ENCODE measurements at places on chromosomes 16 and 17. TPM values are rescaled to one million over a fixed set of nuclear protein-coding genes. Genes with fewer than 3 reads are reported as not detected.
A peak's percentile ranks its signal among the peaks of the same experiment; 100 is the strongest.

Gene TCAP
- total RNA-seq = 1.4 TPM

Gene SOCS3
- total RNA-seq = 36.8 TPM

Gene PRR15L
- total RNA-seq = not detected

Gene SOX8
- total RNA-seq = 0.07 TPM

Gene KCNH4
- 1.8 TPM for total RNA-seq

Gene CDH3
- total RNA-seq = 0.09 TPM

Gene DHRS7C
- not detected for total RNA-seq

Gene CNTNAP1
- 1.5 TPM for total RNA-seq

Gene ZNF785
- 11.6 TPM for total RNA-seq

Gene NDRG4
- 0.85 TPM for total RNA-seq

DNA sequence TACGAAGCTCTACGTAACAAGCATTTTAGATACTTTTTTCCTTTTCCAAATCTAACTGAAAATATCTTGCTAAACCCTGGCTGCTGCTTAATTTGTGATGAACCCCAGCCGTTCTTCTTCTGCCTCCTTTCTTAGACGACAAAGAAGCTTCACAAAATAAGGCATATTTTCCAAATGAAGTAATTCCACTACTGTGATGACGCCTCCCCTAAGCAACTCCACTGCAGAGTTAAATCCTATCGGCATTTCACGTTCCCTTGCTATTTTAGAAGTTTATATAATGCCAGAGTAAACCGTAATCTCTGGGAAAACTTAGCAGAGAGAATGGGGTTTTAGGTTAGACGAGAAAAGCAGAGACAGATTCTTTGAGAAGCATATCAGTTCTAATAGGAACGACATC lies 683.1 kb upstream of the SALL1 start:
- no peaks in the 10 kb centered on the region for H3K36me3 ChIP-seq
- no peaks in the 10 kb centered on the region for H3K4me1 ChIP-seq
- no peaks in the 10 kb centered on the region for H3K27me3 ChIP-seq
- H3K4me3 ChIP-seq = no peak overlapping the region

DNA sequence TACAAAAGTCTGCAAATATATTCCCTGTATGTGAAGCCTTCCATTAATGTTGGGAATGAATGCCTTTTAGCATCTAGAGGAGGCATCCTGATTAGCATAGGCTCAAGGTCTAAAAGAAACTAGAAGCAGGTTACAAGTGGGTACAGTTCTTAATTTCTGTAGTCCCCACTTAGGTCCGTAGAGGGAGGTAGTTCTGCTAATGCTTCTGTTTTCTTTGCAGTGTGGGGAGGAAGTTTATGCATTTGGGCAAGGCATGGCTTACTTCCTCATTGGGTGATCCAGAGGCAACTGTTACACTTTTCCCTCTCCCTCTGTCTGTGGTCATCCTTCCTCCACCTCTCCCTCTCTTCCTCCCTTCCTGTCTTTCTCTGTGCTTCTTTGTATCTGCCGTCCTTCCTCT lies 108.4 kb upstream of the ZKSCAN2 start:
- H3K27me3 ChIP-seq = no peaks in the 10 kb centered on the region
- no peaks in the 10 kb centered on the region for H3K4me1 ChIP-seq
- DNase-seq = no peak
- H3K4me3 ChIP-seq = no peak overlapping the region
- H3K27ac ChIP-seq = no peak overlapping the region
- no peaks in the 10 kb centered on the region for H3K36me3 ChIP-seq

DNA sequence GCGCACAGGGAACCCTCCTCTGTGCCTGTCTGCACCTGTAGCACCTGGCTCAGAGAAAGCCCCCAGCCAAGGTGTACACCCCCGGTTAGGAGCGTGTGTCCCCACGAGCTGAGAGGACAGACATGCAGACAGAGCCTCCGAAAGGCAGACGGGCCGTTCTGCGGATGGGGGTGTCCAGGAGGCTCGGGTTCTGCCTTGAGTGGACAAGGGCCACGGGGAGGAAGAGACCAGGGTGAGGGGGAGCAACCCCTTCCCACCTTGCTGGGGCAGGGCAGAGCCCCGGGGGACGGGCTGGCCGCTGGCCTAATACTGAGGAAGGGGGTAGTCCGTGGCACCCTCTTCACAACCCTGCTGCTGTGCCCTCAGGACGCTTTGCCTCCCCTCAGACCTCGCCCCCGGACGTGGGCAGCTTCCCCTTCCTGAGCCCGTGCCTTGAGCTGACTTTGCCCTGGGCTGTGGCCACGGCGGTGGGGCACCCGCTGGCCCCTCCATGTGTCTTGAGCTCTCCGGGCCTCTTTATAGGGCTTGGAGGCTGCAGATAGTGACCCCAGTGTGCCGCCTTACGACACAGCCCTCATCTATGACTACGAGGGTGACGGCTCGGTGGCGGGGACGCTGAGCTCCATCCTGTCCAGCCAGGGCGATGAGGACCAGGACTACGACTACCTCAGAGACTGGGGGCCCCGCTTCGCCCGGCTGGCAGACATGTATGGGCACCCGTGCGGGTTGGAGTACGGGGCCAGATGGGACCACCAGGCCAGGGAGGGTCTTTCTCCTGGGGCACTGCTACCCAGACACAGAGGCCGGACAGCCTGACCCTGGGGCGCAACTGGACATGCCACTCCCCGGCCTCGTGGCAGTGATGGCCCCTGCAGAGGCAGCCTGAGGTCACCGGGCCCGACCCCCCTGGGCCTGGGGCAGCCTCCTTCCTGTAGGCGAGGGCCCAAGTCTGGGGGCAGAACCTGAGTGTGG lies 5.7 kb downstream of the SLC22A31 start:
- H3K36me3 ChIP-seq = no peaks in the 10 kb centered on the region
- no peaks in the 10 kb centered on the region for H3K4me1 ChIP-seq
- DNase-seq = no peak
- peaks cover 14% of the 10 kb centered on the region for H3K27me3 ChIP-seq
- H3K4me3 ChIP-seq = no peak overlapping the region

DNA sequence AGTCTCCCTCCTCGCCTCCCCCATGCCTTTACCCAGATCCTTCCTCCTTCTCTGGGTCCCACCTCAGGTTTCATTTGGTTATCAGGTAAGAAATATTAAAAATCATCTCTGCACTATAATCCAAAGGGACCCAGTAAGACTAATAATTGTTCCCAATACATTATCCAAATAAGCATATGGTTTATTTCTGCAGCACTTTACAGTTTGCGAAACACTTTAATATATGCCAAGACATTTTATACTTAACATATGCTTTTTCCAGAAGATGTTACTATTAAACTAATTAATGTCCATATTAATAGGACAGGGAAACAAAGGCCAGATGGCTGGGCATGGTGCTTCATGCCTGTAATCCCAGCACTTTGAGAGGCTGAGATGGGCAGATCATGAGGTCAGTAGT lies 33.3 kb downstream of the CD300LF start:
- H3K27ac ChIP-seq = no peak overlapping the region
- H3K4me1 ChIP-seq = no peaks in the 10 kb centered on the region
- no peak overlapping the region for H3K4me3 ChIP-seq
- H3K27me3 ChIP-seq = peaks cover 35% of the 10 kb centered on the region

DNA sequence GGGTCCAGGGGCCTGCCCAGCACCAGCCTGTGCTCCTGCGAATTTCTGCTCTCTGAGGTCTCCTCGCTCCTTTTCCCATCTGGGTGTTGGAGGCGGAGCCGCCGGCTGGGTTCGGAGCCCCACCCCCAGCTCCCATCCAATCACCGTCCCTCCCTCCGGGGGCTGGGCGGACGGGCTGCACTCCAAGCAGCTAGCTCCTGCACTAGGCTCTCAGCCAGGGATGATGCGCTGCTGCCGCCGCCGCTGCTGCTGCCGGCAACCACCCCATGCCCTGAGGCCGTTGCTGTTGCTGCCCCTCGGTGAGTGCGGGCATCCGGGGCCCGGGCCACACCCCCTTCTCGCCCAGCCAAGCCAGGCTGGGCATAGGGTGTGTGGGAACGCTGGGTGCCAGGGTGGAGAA lies at the start of gene NRN1L:
Gene NRN1L, plus strand, starts transcription at position 202 of the 400 bp plus-strand sequence. Its CDS starts 19 bp downstream, at position 221.
- no peaks in the 10 kb centered on the region for H3K27me3 ChIP-seq
- H3K27ac ChIP-seq = no peak within 1 kb of the TSS
- DNase-seq = peak; percentile 95
- H3K4me1 ChIP-seq = peaks cover 40% of the 10 kb centered on the region
- H3K36me3 ChIP-seq = peaks cover 55% of the 10 kb centered on the region
- no peak within 1 kb of the TSS for H3K4me3 ChIP-seq

- DNase-seq = no peak
- H3K4me1 ChIP-seq = no peaks in the 10 kb centered on the region
- no peak overlapping the region for H3K27ac ChIP-seq
- H3K27me3 ChIP-seq = no peaks in the 10 kb centered on the region
- H3K36me3 ChIP-seq = no peaks in the 10 kb centered on the region
Observed at GRCh38 chr16:74094514-74094913, 202.1 kb upstream of the PSMD7 start.

DNA sequence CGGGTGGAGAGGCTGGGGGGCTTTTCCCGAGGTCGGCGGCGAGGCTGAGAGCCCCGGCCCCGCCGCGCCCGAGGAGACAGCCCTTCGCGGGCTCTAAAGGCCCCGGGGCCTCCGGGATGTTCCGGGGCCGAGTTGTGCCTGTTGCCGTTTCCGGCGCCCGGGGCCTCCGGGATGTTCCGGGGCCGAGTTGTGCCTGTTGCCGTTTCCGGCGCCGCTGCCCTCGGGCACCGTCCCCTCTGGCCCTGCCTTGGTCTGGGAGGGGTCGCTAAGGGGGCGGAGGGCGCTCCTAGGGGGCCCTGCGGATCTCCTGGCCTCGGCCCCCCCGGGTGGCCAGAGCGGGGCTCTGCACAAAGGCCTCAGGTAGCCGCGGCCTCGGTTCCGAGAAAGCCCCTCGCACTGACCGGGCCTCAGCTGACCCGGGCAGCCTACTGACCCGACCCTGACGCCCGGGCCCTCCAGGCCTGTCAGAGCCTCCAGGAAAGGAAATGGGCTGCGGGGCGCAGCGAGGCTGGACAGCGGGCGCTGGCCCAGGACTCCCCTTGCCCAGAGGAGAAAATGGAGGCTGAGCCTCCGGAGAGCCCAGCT lies 24.2 kb downstream of the ACTG1 start:
- DNase-seq = no peak
- H3K4me1 ChIP-seq = peaks cover 61% of the 10 kb centered on the region
- peak overlapping the region; percentile 94 for H3K27ac ChIP-seq
- H3K27me3 ChIP-seq = no peaks in the 10 kb centered on the region
- H3K36me3 ChIP-seq = no peaks in the 10 kb centered on the region

GRCh38 chr17:37450112-37450511 lies 39.6 kb upstream of the DUSP14 start:
- H3K36me3 ChIP-seq = peaks cover 46% of the 10 kb centered on the region
- no peak for DNase-seq
- no peak overlapping the region for H3K27ac ChIP-seq
- no peaks in the 10 kb centered on the region for H3K4me1 ChIP-seq

- H3K4me3 ChIP-seq = no peak overlapping the region
- no peaks in the 10 kb centered on the region for H3K36me3 ChIP-seq
- DNase-seq = peak; percentile 24
- H3K27me3 ChIP-seq = no peaks in the 10 kb centered on the region
- no peak overlapping the region for H3K27ac ChIP-seq
- H3K4me1 ChIP-seq = no peaks in the 10 kb centered on the region
Observed at GRCh38 chr17:68176718-68177117, 71.1 kb upstream of the AMZ2 start.

- no peaks in the 10 kb centered on the region for H3K4me1 ChIP-seq
- peaks cover 38% of the 10 kb centered on the region for H3K36me3 ChIP-seq
- no peaks in the 10 kb centered on the region for H3K27me3 ChIP-seq
- DNase-seq = no peak
- H3K27ac ChIP-seq = no peak overlapping the region
Observed at GRCh38 chr17:67171560-67171959, 73.4 kb downstream of the HELZ start.

DNA sequence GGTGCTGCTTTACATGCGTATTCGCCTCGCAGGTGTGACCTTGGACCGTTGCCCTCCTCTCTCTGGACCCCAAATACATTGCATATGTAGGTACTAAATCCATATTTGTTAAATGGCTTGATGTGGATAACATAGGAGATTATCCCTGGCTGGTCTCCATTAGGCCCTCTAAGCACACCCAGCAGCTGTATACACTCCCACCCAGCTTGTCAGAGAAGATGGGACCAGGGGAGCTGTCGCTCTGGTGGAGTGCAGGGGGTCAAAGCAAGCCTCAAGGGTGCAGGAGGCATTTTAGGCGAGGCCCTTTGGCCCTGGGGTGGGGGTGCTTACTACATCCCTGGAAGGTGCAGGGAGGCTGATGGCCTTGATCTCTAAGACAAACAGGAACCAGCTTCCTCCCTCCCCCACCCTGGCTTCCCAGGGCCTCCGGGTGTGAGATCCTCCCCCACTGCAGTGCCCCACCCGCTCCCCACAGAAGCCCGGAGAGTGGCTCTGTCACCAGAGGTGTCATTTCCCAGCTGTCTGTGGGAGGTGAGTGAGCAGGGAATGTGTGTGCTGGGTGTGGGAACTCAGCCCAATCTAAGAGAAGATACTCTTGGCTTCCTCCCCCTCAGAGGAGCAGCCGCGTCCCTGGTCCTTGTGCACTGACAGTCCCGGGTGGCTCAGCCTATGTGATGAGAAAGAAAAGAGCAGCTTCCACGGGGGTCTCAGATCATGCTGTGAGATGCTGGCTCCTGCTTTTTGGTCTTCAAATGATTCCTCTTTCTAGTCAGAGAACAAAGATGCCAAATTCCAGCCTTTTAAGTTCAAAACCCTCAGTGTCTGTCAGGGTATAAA lies 1.4 kb upstream of the VAMP2 start:
- DNase-seq = peak; percentile 85
- H3K27me3 ChIP-seq = no peaks in the 10 kb centered on the region
- H3K36me3 ChIP-seq = peaks cover 24% of the 10 kb centered on the region
- H3K27ac ChIP-seq = peak overlapping the region; percentile 87
- no peak overlapping the region for H3K4me3 ChIP-seq
- peaks cover 41% of the 10 kb centered on the region for H3K4me1 ChIP-seq

DNA sequence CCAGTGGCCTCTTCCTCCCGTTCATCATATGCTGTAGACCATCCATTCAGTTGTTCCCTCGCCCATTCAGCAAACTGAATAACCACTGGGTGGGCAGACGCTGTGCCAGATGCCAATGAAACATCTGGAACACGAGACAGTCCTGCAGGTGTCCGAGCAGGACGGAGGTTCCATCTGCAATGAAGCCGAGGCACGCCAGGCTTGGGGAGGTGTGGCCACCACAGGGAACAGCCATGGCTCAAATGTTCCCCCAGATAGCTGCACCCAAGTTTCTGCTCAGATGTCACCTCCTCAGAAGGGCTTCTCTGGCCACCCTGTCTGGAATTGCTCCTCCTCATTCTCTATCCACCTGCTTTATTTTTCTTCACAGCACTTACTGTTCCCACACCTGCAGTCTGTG lies 30.5 kb downstream of the UBE2O start:
- H3K4me1 ChIP-seq = peaks cover 22% of the 10 kb centered on the region
- no peaks in the 10 kb centered on the region for H3K27me3 ChIP-seq
- peaks cover 5% of the 10 kb centered on the region for H3K36me3 ChIP-seq
- no peak overlapping the region for H3K4me3 ChIP-seq
- H3K27ac ChIP-seq = no peak overlapping the region

GRCh38 chr17:58783380-58783779 lies 27.7 kb downstream of the PPM1E start:
- no peaks in the 10 kb centered on the region for H3K36me3 ChIP-seq
- no peaks in the 10 kb centered on the region for H3K27me3 ChIP-seq
- peak; percentile 13 for DNase-seq
- peaks cover 17% of the 10 kb centered on the region for H3K4me1 ChIP-seq
- H3K27ac ChIP-seq = no peak overlapping the region
- no peak overlapping the region for H3K4me3 ChIP-seq

GRCh38 chr17:3983606-3984484 lies 19.6 kb upstream of the ATP2A3 start:
- no peak for DNase-seq
- H3K4me1 ChIP-seq = peaks cover 8% of the 10 kb centered on the region
- H3K36me3 ChIP-seq = no peaks in the 10 kb centered on the region
- no peak overlapping the region for H3K4me3 ChIP-seq
- H3K27ac ChIP-seq = peak overlapping the region; percentile 62

- H3K27ac ChIP-seq = no peak overlapping the region
- no peak overlapping the region for H3K4me3 ChIP-seq
- no peaks in the 10 kb centered on the region for H3K27me3 ChIP-seq
- no peaks in the 10 kb centered on the region for H3K4me1 ChIP-seq
- H3K36me3 ChIP-seq = no peaks in the 10 kb centered on the region
Observed at GRCh38 chr17:19830061-19830460, 37.7 kb downstream of the ULK2 start.

Data from K562 (cell line).